H1 (cell line): ENCODE measurements at places on chromosomes 12 and 14.

DNA sequence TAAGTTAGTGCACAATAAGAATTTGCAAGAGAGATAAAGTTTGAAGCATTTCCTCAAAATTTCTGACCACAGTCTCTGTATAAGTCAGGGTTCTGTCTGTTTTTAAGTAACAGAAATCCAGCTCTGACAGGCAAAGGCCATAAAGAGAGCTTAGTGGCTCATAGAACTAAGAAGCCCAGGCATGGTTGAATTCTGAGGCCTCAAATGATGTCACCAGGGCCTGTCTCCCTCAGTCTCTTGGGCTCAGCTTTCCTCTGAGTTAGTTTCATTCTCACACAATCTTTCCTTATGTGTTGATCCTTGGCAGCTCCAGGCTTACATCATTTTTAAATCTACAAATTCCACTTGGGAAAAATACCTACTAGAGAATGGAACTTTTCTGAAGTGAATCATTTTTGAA lies 173.4 kb upstream of the ATP2B1 start:
- H3K27me3 ChIP-seq, result no peaks in the 10 kb centered on the region
- H3K36me3 ChIP-seq, result no peaks in the 10 kb centered on the region
- H3K4me3 ChIP-seq, result no peak overlapping the region
- no peaks in the 10 kb centered on the region; the same call in 1 of the 2 replicates for H3K4me1 ChIP-seq
- H3K27ac ChIP-seq, result no peak overlapping the region
- no peak for DNase-seq

GRCh38 chr14:100193417-100194357 lies 34.2 kb upstream of the DEGS2 start:
- H3K4me3 ChIP-seq, result no peak overlapping the region
- H3K27me3 ChIP-seq, result no peaks in the 10 kb centered on the region
- H3K4me1 ChIP-seq, result peaks cover 4% of the 10 kb centered on the region
- no peak overlapping the region for H3K27ac ChIP-seq

GRCh38 chr12:71838676-71839075 lies 883 bp upstream of the TBC1D15 start:
- H3K4me1 ChIP-seq, result peaks cover 4% of the 10 kb centered on the region; the same call in 1 of the 2 replicates
- no peak overlapping the region for H3K4me3 ChIP-seq
- H3K36me3 ChIP-seq, result no peaks in the 10 kb centered on the region

- H3K27ac ChIP-seq, result no peak overlapping the region
- DNase-seq, result no peak
- no peaks in the 10 kb centered on the region for H3K4me1 ChIP-seq
Observed at GRCh38 chr12:54657105-54657607, 9.0 kb upstream of the DCD start.

GRCh38 chr12:4681732-4682131 lies 32.8 kb downstream of the NDUFA9 start:
- no peaks in the 10 kb centered on the region for H3K27me3 ChIP-seq
- H3K4me1 ChIP-seq, result no peaks in the 10 kb centered on the region
- no peak overlapping the region for H3K4me3 ChIP-seq
- no peak overlapping the region for H3K27ac ChIP-seq
- peaks cover 16% of the 10 kb centered on the region; the same call in 1 of the 2 replicates for H3K36me3 ChIP-seq

GRCh38 chr12:56884421-56884820 lies 49.8 kb downstream of the SDR9C7 start:
- no peak for DNase-seq
- no peaks in the 10 kb centered on the region for H3K27me3 ChIP-seq
- no peaks in the 10 kb centered on the region; the same call in 1 of the 2 replicates for H3K36me3 ChIP-seq
- no peak overlapping the region for H3K4me3 ChIP-seq
- no peaks in the 10 kb centered on the region for H3K4me1 ChIP-seq
- no peak overlapping the region for H3K27ac ChIP-seq

DNA sequence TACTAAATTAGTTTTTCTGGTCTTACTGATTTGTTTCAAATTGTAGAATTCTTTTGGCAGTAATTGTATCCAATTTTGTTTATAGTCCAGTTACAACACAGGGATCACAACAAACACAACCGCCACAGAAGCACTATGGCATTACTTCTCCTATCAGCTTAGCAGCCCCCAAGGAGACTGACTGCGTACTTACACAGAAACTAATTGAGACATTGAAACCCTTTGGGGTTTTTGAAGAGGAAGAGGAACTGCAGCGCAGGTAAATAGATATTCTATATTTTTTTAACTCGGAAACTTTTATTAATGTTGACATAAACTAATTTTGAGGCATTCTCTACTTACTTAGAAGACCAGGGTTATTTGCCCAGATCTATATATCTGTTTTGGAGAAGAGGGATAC lies 17.8 kb downstream of the PAPOLA start:
- H3K27ac ChIP-seq, result no peak overlapping the region
- H3K4me1 ChIP-seq, result no peaks in the 10 kb centered on the region
- H3K36me3 ChIP-seq, result peaks cover 13% of the 10 kb centered on the region
- no peaks in the 10 kb centered on the region for H3K27me3 ChIP-seq

DNA sequence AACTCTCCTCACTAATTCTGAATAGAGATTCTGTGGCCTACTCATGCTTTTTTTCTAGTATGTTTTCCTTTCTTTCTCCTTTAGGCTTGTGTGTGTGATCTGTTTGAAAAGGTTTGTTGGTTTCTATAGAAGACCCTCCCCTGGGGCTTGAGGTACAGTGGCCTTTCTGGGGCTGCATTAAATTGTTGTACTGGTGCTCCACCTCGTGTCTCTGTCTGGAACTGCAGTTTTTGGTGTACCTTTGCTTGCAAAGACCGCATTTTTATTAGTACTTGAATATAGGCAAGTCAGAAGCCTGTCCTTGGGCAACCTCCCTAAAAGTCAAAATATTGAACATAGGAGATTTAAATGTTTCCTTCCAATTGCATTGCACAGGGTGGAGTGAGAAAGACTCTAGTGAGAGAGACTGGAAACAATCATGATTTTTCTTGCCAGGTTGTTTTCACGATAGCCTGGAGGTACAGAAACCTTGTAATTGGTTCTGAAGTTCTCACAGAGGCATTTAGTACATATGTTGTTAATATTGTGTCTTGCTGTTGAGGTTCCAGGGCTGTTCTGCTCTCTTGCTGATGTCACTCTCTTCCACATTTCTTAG lies 39.0 kb downstream of the SLCO1B1 start:
- H3K27me3 ChIP-seq, result no peaks in the 10 kb centered on the region
- no peaks in the 10 kb centered on the region for H3K36me3 ChIP-seq
- no peak overlapping the region for H3K4me3 ChIP-seq
- H3K4me1 ChIP-seq, result no peaks in the 10 kb centered on the region; the same call in 1 of the 2 replicates
- no peak overlapping the region for H3K27ac ChIP-seq
- peak; percentile 73 for DNase-seq

GRCh38 chr14:58026967-58027366 lies 125.0 kb downstream of the ARMH4 start:
- no peaks in the 10 kb centered on the region for H3K4me1 ChIP-seq
- no peaks in the 10 kb centered on the region for H3K27me3 ChIP-seq
- H3K36me3 ChIP-seq, result no peaks in the 10 kb centered on the region

DNA sequence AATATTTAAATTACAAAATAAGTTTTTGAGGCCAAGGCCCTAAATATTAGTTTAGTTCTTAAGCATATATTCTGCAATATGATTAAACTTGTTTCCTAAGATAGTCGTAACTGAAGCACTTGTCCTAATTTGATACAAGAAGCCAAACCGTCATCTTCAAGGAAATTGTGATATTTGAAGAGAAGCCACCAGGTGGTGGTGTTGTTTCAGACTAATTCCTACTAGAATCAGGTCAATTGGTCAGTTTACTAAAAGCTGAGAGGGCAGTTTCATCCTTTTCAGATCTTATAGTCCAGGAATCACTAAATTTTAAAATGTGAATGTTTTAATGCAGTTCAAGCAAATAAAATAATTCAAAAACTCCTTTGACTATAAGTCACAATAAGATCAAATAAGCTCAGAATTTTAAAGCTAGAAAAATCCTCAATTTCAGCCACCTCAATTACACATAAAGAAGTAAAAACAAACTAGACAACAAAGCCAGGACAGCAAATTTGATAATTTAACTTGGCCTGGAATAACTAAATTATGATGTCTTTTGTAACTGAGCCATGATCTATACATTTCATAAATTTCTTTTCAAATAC lies 7.1 kb upstream of the ARL1 start:
- no peak for DNase-seq
- no peaks in the 10 kb centered on the region for H3K36me3 ChIP-seq
